ENCODE measurements at places on chromosomes 6 and 20. TPM values are rescaled to one million over a fixed set of nuclear protein-coding genes. Genes with fewer than 3 reads are reported as not detected.

GRCh38 chr6:54193560-54193959 lies 82.3 kb downstream of the MLIP start:
- no peak overlapping the region for H3K4me3 ChIP-seq
- H3K36me3 ChIP-seq, result no peaks in the 10 kb centered on the region

DLL1 gene
- 2.7 TPM for total RNA-seq

DNA sequence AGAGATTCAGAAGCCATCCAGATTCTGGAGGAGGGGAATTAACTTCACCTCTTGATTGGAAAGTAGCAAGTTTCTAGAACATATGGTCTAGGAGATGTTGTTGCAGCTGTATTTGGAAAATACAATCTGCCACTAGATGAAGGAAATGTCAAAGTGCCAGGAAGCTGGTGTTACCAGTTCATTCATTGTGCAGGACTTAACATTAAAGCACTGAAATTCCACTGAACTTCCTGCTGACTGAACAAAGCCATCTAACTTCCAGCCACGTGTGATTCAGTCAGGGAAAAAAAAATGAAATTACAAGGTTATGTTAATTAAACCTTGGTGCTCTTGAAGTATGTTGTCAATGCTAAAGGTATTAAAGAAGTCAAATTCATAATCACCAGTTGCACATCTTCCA lies 321.5 kb upstream of the SASH1 start:
- no peaks in the 10 kb centered on the region for H3K36me3 ChIP-seq
- no peak overlapping the region for H3K27ac ChIP-seq
- H3K4me3 ChIP-seq, result no peak overlapping the region

DNA sequence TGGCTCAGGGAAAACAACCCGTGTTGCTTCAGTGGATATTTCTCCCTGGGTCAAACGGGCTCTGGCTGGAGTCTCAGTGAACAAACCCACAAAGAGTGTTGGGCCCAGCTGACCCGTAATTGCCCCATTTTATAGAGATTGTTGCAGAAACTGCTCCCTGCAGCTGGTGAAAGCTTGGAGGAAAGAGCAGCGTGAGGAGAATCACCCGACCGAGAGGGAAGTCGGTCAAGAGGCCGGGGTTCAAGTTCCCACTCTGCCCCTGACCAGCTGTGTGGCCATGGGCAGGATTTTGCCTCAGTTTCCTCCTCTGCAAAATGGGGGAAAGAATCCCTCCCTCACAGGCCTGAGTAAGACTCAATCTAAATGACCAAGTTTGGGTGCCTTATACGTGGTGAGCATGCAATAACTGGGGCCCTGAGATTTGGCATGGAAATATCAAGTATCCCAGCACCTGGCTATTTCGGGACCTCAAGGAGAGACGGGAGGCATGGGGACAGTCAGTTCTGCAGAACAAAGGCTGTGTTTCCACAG lies 1.7 kb upstream of the TGM2 start:
- no peak overlapping the region for H3K4me3 ChIP-seq
- H3K4me1 ChIP-seq, result no peaks in the 10 kb centered on the region
- no peak overlapping the region for H3K27ac ChIP-seq
- no peak for DNase-seq
- no peaks in the 10 kb centered on the region for H3K27me3 ChIP-seq
- H3K36me3 ChIP-seq, result no peaks in the 10 kb centered on the region

DNA sequence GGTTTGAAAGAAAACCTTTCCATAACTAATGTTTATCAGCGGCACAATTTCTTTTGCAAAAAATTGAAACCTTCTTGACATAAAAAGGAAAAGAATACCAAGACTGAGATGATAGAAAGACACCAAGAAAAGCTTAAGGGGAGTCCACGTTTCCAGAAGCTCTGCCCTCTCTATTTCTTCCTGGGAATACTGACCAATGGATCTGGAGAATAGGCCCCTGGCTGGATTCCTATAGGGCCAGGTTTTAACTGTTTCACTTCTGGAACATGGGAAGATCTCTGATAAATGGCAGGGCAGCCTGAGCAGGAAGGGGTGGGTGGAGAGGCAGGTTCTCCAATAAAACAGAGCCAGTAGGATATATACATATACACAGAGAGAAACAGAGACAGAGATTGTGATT lies 413.4 kb upstream of the JARID2 start:
- H3K4me3 ChIP-seq, result no peak overlapping the region
- H3K36me3 ChIP-seq, result no peaks in the 10 kb centered on the region
- peaks cover 10% of the 10 kb centered on the region for H3K4me1 ChIP-seq
- no peak overlapping the region for H3K27ac ChIP-seq
- H3K27me3 ChIP-seq, result no peaks in the 10 kb centered on the region
- no peak for DNase-seq

ANKRD66 gene
- total RNA-seq, result not detected

- H3K4me3 ChIP-seq, result no peak overlapping the region
- H3K4me1 ChIP-seq, result no peaks in the 10 kb centered on the region
- no peaks in the 10 kb centered on the region for H3K36me3 ChIP-seq
- DNase-seq, result no peak
- no peak overlapping the region for H3K27ac ChIP-seq
Measured at GRCh38 chr6:130655586-130655985, 171.6 kb upstream of the SMLR1 start.

TRIM10 gene
- total RNA-seq, result 0.09 TPM

SMLR1 gene
- total RNA-seq, result not detected

C6orf58 gene
- total RNA-seq, result not detected

PI16 gene
- total RNA-seq, result not detected

- H3K27ac ChIP-seq, result no peak overlapping the region
- peaks cover 8% of the 10 kb centered on the region for H3K36me3 ChIP-seq
- no peaks in the 10 kb centered on the region for H3K27me3 ChIP-seq
- no peaks in the 10 kb centered on the region for H3K4me1 ChIP-seq
Measured at GRCh38 chr20:24364482-24364881, 104.9 kb upstream of the SYNDIG1 start.

SCRT2 gene
- not detected for total RNA-seq

DNA sequence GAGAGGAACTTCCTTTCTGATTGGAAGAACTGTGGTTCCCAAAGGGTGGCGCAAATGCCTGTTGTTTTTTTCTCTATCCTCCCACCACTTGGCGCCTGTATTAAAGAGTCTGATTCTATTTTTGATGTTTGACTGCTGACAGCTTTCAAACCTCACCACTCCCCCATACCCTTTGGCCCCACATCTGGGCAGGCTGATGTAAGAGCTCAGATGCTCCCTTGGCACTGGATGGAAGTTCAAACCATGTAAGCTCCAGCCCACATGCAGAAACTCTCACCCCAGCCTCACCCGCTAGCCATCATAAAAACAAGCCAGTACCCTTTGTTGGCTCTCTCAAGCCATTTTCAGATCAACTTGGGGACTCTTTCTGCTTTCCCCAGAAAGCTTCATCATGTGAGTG lies 20.0 kb upstream of the TMEM14A start:
- no peak overlapping the region for H3K4me3 ChIP-seq
- H3K4me1 ChIP-seq, result peaks cover 3% of the 10 kb centered on the region
- no peak overlapping the region for H3K27ac ChIP-seq
- no peak for DNase-seq
- H3K36me3 ChIP-seq, result no peaks in the 10 kb centered on the region

DNA sequence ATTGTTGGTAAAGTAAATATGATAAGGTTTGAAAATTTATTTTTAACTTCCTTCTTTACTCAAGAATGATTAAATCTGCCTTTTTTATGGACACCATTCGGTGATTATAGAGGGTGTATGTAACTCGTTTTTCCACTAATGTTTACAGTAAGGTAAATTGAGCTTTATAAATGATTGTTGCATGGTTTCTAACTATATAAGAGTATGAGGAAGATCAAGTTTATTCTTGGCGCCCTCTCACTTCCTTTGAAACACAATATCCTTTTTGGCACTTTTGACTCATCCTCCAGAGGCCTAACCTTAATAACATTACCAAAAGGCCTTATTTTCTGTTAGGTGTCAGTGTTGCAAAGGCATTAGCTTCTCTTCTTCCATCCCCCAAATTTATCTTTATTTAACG lies 41.8 kb upstream of the MTRF1L start:
- H3K4me1 ChIP-seq, result no peaks in the 10 kb centered on the region
- DNase-seq, result no peak

DNA sequence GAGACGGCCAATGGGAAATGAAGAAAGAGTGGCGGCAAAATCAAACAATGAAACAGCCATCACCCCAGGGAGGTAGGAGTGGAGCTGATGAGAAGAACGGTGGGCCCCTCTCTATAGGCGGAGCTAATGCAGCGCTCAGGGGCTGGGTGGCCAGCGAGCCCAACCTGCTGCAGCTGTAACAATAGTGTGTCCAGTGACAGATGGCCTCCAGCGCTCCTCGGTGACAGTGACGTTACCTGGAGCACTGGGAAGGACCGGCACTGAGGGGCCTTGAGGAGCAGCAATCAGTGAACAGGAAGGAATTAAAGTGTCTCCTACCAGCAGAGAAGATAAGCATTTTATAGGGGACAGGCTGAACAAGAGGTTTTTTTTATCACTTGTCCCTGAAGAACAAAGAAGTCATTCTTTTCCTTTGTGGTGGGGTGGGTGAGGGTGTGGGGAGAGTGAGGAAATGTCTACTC lies 81.6 kb downstream of the FOXA2 start:
- H3K36me3 ChIP-seq, result no peaks in the 10 kb centered on the region
- DNase-seq, result no peak
- H3K4me3 ChIP-seq, result no peak overlapping the region
- no peaks in the 10 kb centered on the region for H3K27me3 ChIP-seq
- no peak overlapping the region for H3K27ac ChIP-seq

DNA sequence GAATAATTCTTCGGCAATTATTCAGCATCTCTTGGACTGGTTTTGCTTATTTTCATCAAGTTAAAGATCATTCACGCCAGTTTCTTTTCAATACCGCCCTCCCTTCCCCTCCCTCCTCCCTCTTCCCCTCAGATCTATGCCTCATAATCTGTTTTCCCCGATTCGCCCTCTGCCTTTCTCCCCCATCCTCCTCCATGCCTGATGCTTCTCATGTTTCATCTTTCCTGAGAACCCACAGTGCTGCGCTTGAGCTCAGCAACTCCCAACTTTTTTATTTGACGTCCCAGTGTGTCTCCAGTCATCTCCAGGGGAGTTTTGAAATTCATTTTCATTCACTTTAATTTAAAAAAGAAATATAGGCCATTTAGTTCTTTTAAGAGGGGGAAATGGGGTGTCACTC lies 142.7 kb downstream of the PTPRT start:
- no peak overlapping the region for H3K27ac ChIP-seq
- no peaks in the 10 kb centered on the region for H3K36me3 ChIP-seq
- DNase-seq, result no peak
- H3K4me1 ChIP-seq, result no peaks in the 10 kb centered on the region
- H3K27me3 ChIP-seq, result no peaks in the 10 kb centered on the region
- no peak overlapping the region for H3K4me3 ChIP-seq

DNA sequence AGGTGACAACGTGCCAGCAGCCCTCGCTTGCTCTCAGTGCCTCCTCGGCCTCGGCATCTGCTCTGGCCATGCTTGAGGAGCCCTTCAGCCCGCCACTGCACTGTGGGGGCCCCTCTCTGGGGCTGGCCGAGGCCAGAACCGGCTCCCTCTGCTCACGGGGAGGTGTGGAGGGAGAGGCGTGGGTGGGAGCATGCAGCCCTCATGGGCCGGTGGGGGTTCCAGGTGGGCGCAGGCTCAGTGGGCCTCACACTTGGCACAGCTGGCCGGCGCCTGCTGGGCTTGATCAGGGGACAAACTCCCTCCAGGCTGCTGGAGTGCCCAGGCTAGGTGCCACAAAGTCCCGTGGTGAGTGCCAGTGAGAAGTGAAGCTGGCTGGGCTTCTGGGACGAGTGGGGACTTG lies 566.6 kb upstream of the ID4 start:
- H3K27me3 ChIP-seq, result no peaks in the 10 kb centered on the region
- DNase-seq, result no peak
- no peaks in the 10 kb centered on the region for H3K4me1 ChIP-seq

GRCh38 chr6:7438011-7438410 lies 48.4 kb downstream of the RIOK1 start:
- no peak overlapping the region for H3K27ac ChIP-seq
- no peaks in the 10 kb centered on the region for H3K27me3 ChIP-seq
- no peak overlapping the region for H3K4me3 ChIP-seq
- no peaks in the 10 kb centered on the region for H3K36me3 ChIP-seq

DNA sequence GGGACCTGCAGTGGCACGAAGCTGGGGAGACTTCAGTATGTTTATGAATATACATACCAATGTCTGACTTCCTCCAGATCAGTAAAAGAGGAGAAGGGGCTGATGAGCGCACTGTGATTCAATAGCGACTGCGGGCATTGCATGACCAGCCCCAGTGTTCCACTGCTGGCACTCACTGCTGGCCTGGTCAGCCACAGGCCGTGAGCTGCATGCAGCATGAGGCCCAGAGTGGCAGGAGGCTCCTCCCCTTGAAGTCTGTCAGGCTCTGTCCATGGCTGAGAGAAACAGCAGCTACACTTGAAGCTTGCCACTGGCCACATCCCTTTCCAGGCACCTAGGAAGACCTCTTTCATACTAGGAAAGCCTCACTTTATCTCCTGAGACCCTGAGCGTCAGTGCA lies 265.9 kb upstream of the CDYL start:
- H3K4me1 ChIP-seq, result no peaks in the 10 kb centered on the region
- DNase-seq, result no peak
- H3K27ac ChIP-seq, result no peak overlapping the region
- no peak overlapping the region for H3K4me3 ChIP-seq
- no peaks in the 10 kb centered on the region for H3K27me3 ChIP-seq

DNA sequence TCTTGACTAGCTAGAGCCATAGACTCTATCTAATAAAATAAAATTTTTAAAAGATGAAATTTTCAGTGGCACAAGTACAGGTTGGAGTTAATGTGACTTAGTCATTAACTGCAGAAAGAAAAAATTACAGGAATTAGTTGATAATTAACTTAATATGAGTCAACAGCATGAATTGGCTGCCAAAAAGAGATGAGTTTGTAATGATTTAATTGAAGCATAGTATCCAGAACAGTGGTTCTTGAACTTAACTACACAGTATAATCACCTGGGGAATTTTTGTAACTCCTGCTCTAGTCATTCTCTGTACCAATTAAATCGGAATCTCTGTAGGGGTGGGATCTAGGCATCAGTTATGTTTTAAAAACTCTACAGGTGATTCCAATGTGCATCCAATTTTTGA lies 46.3 kb upstream of the HMGN3 start:
- DNase-seq, result no peak
- no peaks in the 10 kb centered on the region for H3K4me1 ChIP-seq
- no peaks in the 10 kb centered on the region for H3K27me3 ChIP-seq
- no peak overlapping the region for H3K27ac ChIP-seq
- peaks cover 13% of the 10 kb centered on the region for H3K36me3 ChIP-seq

SDHAF4 gene
- 9.9 TPM for total RNA-seq

MROH8 gene
- total RNA-seq, result 0.79 TPM

DNA sequence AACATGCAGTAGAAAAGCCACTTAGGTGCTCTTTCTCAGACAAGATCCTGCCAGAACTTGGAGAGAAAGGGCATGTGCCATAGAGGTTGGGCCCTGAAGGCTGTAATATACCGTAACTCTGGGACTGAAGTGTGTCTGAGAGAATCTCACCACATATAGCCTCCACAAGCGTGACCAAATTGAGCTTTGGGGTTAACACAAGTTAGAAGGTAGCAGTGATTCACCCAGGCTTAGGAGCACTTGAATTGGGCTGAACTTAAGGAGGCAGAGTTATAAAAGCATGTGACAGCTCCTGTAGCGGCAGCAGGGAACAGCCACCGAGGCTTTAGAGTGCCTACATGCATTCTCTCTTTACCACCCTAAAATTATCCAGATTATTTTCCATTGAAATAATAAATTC lies 361.6 kb downstream of the PHF3 start:
- no peak for DNase-seq
- H3K36me3 ChIP-seq, result no peaks in the 10 kb centered on the region
- no peaks in the 10 kb centered on the region for H3K27me3 ChIP-seq
- no peak overlapping the region for H3K4me3 ChIP-seq

Measured in H9 (cell line).